Cerebellar nuclear complex (tissue), 1 donor: ENCODE measurements at places on chromosomes 11 and 22.

GRCh38 chr22:39312410-39312809, 7.0 kb downstream of the RPL3 start:
- no peak for DNase-seq

- DNase-seq = no peak
These were observed 41.2 kb upstream of the ALX4 start for GRCh38 chr11:44351006-44351660.

GRCh38 chr11:35380603-35381002, 38.8 kb downstream of the SLC1A2 start:
- DNase-seq = no peak

DNA sequence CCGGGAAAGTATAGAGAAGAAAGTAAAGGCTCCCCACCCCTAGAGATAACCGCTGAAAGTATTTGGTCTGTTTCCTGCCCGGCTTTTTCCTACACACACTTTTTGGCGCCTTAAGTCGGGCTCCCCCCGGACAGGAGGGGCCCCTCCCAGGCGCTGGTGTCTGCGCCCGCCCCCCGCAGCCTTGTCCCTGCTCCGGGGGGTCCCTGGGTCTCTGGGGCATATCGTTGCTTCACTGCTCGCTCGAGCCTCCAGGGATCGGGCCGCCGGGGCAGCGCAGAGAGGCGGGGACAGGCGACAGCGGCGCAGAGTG, 928 bp upstream of the CRACR2B start:
- DNase-seq = no peak

- no peak for DNase-seq
These were observed 605.6 kb downstream of the SOX6 start for GRCh38 chr11:15750535-15751308.

GRCh38 chr11:101435408-101435973, 148.3 kb downstream of the TRPC6 start:
- no peak for DNase-seq

- DNase-seq = no peak
These were observed 123.8 kb downstream of the PLEKHA7 start for GRCh38 chr11:16890442-16890841.

DNA sequence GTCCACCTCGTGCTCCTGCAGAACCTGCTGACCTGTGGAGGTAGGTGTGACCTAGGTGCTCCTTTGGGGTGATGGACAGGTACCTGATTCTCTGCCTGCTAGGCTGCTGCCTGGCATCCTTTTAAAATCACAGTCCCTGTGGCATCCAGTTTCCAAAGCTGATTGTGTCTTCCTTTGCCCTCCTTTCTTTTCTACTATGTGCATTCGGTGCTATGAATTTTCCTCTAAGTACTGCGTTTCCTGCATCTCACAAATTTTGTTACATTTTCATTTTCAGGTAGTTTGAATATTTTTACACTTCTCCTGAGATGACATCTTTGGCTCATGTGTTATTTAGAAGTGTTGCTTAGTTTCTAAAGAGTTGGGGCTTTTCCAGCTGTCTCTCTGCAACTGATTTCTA, 30.9 kb upstream of the PPP6R3 start:
- no peak for DNase-seq

DNA sequence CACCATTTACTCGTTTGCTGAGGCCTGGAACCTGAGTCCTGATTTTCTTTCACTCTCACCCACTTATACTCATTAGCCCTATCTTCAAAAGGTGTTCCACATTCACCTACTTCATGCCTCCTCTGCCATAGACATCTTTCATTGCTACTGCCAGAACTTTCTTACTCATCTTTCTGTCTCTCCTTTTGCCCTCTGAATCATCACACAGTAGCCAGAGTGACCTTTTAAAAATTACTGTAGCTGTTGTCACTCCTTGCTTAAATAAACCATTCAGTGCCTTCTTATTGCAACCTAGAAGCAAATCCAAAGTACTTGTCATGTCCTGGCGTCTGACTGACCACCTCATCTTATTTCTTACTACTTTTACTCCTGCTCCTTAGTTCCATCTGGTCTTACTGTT, 38.2 kb downstream of the ATXN10 start:
- DNase-seq = no peak

DNA sequence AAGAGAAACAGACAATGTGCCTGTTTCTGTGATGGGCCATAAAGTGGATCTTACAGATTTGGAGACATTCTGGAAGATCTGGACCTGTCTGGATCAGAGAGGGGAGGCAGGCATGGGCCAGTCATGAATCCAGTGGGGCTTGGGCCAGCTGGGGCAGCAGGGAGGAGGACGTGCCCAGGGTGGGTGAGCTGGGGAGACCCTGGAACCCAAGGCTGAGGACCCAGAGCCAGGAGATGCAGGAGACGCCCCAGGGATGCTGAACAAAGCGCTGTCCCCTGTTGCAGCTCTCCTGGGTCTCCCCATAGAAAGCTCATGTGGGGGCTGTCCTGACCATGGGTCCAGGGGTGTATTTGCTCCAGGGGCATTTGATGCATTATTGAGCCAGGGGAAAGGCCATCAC, 1.5 kb upstream of the APOBEC3A start:
- no peak for DNase-seq

- DNase-seq = no peak
These were observed 829.7 kb upstream of the FAT3 start for GRCh38 chr11:91394727-91395414.

- DNase-seq = no peak
These were observed 16.7 kb downstream of the PIK3IP1 start for GRCh38 chr22:31275576-31275975.

- DNase-seq = no peak
These were observed 124.4 kb upstream of the RAG2 start for GRCh38 chr11:36722421-36722820.

GRCh38 chr11:13776134-13776815, 107.8 kb downstream of the FAR1 start:
- DNase-seq = no peak

- no peak for DNase-seq
These were observed 2.9 kb downstream of the KLHL35 start for GRCh38 chr11:75429902-75430713.

GRCh38 chr22:30893434-30894370, 74.9 kb downstream of the MORC2 start:
- DNase-seq = no peak

- no peak for DNase-seq
These were observed 70.2 kb upstream of the TP53AIP1 start for GRCh38 chr11:129012880-129013279.

DNA sequence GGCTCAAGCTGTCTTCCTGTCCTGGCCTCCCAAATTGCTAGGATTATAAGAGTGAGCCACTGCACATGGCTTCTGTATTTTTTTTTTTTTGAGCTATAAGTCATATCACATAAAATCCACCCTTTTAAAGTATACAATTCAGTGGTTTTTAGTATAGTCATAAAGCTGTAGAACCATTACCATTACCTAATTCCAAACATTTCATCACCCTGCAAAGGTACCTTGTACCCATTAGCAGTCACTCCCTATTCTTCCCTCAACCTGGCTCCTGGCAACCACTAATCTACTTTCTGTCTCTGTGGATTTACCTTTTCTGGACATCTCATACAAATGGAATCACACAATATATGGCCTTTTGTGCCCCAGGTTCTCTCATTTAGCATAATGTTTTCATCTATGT, 84.5 kb downstream of the MTMR3 start:
- no peak for DNase-seq

GRCh38 chr22:27752141-27752540, 49.4 kb downstream of the MN1 start:
- no peak for DNase-seq

- no peak for DNase-seq
These were observed 15.1 kb upstream of the IGSF9B start for GRCh38 chr11:133971881-133972280.

- no peak for DNase-seq
These were observed 18.3 kb upstream of the ZBED5 start for GRCh38 chr11:10876158-10876557.

- DNase-seq = no peak
These were observed 36.1 kb upstream of the ADSL start for GRCh38 chr22:40310081-40310767.

GRCh38 chr11:2533587-2534133, 88.9 kb downstream of the KCNQ1 start:
- DNase-seq = no peak

- no peak for DNase-seq
These were observed 5.8 kb downstream of the RAB38 start for GRCh38 chr11:88169471-88169870.

DNA sequence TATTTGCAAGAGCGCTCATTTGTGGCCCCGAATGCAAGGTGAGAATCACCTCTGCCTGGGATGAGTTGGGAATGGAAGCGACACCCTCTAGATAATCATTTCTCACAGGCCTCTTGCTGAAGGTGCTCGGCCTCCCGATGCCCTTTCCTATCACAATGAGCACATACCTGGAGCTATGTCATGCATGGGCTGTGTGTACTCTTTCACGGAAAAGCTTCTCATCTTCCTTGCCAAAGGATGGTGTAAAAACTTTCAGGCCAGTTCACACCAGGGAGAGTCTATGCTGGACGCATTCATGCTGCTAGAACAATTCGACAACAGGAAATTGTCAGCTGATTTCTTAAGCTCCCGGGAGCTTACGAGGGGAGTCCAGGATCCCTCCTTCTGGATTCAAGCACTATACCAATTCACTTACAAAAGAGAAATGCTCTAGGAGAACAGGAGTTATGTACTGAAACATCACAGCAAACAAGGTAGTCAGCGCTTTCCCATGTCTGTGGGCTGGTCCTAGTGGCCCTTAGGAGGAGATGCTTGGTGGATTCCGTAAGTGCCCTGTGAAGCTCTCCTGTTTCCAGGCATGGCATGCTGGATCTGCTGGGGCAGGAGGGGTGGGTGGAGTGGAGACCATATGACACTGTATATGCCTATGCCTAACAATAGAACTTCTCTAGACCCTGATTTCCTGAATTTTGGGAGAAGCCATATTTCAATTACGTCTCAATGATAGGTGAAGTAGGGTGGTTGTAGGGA, 53.1 kb upstream of the B3GAT1 start:
- DNase-seq = no peak

- DNase-seq = no peak
These were observed 8.6 kb downstream of the REXO2 start for GRCh38 chr11:114447892-114448291.

DNA sequence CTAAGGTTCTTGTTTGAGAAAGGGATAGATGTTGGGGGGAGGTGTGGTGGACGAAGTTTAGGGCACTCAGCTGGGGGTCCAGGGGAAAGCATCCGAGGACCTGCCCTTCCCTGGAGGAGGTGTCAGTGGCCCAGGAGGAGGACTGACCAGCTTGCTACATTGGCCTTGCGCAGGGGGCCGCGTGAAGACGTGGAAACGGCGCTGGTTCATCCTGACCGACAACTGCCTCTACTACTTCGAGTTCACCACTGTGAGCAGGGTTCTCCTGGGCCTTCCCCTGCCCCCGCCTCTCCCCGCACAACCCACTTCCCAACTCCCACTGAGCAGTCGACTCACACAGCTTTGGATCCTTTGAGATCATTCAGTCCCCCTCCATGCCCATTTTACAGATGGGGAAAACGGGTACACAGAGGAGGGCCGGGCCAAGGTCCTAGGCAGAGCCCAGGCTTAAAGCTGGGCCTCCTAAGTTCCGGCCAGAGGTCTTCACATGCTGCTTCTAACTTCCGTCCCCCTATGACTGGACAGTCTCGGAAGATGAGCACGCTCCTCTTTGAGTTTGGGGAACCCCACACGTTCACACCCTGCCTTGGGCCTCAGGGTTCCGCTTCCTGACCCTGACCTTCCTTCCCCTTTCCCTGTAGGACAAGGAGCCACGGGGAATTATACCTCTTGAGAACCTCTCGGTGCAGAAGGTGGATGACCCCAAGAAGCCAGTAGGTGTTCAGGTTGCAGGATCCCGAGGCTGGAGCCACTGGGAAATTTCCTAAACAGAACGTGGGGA, 28.7 kb downstream of the CYTH4 start:
- no peak for DNase-seq

GRCh38 chr11:19952116-19952605, 208.1 kb downstream of the DBX1 start:
- no peak for DNase-seq

GRCh38 chr11:45677770-45678512, 12.5 kb upstream of the CHST1 start:
- no peak for DNase-seq

- DNase-seq = no peak
These were observed 333.9 kb downstream of the OPCML start for GRCh38 chr11:133198438-133198837.

GRCh38 chr11:134677397-134677822, 265.4 kb upstream of the B3GAT1 start:
- no peak for DNase-seq

- no peak for DNase-seq
These were observed 10.8 kb downstream of the THYN1 start for GRCh38 chr11:134242376-134242775.

- DNase-seq = no peak
These were observed 65.4 kb downstream of the LINC01488 start for GRCh38 chr11:69546735-69547370.

DNA sequence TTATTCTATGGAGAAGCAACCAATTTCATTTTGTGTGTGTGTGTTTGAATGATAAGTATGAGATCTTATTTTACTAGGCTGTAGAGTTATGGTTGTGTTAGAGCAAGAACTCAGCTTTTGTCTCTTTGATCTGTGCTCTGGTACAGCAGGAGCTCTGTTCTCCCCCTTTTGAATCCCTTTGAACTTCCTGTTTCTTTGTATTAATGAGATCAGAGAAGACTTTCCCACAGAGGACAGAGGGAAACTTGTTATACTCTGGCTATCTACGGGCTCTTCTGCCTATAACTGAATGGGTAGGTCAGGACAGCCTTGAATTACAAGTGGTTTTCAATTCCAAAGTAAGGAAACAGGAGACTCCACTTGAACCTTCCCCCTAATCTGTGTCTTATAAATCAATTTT, 1015.0 kb upstream of the RAG2 start:
- DNase-seq = no peak

DNA sequence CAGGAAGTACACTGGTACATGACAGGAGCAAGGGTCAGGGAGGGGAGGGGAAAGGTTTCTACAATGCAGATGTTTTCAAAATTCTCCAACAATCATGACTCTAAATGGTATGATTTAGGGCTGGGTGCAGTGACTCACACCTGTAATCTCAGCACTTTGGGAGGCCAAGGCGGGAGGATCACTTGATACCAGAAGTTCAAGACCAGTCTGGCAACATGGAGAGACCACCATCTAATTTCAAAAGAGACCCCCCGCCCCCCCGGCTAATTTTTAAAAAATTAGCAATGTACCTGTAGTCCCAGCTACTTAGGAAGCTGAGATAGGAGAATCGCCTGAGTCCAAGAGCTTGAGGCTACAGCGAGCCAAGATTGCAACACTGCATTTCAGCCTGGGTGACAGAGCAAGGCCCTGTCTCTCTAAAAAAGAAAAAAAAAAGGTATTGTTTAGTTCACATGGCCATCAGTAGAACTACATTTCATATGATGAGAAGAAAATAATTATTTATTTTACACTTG, 15.9 kb upstream of the OLFML1 start:
- DNase-seq = no peak

DNA sequence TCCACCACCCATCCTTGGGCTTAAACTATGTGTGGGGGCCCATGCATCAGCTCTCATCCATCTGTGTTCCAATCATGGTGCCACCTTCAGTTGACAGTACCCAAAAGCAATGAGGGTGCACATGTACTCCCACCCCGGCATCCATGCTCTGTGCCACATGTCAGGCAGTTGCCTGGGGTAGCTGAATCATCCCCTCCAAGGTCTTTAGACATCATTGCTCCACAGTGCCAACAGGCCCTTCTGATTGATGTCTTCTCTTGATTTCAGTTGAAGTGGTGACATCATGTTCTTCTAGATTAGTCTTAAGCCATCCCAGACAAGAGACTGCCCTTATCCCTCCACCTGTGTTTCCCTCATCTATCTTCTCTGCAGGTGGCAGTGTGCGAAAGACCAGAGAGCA, 42.5 kb downstream of the TMPRSS5 start:
- DNase-seq = no peak
